ENCODE measurements at places on chromosomes 12 and 14.

GRCh38 chr14:104332634-104333270, 194.4 kb downstream of the KIF26A start:
- no peak for DNase-seq

DNA sequence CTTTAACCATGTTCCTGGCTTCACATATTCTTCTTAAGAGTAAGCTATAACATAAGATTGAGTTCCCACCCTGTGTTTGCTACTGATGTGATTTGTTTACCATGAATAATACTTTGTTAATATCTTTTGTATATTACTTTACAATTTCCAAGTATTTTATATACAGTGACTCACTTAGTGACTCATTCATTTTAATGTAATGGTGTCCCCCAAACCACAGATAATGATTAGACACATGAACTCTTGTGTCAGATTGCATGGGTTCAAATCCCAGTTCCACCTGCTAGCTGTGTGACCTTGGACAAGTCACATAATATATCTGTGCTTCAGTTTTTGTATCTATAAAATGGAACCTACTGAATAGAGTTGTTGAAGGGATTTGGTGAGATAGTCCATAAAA, 76.1 kb downstream of the MYF5 start:
- no peak for DNase-seq

GRCh38 chr14:30240685-30241084, 313.0 kb upstream of the PRKD1 start:
- DNase-seq, result no peak

GRCh38 chr12:25041006-25041741, 92.3 kb upstream of the BCAT1 start:
- DNase-seq, result no peak

GRCh38 chr14:92993302-92993701, 70.4 kb downstream of the CHGA start:
- no peak for DNase-seq

- DNase-seq, result no peak
Observed at GRCh38 chr12:83386527-83387264, 700.0 kb downstream of the TMTC2 start.
